ENCODE measurements at places on chromosomes 12 and 14.

DNA sequence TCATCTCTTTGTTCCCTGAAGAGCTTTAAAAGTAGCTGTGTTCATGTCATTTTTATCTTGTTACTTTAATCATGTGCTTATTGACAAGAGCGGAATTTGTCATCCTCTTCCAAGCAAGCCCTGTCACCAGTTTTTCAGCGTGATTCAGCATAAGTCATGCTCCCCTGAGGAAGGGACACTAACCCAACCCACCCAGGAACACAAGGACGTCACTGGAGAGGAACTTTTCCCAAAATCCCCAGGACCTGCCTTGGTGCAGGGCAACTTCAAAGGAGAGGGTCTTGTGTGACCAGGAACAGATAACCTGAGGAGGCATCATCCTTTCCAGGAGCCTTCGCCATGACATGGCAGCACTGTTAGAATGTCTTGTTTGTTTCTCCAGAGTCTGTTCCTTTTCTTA lies 107.1 kb upstream of the DIO3 start:
- no peak for DNase-seq

DNA sequence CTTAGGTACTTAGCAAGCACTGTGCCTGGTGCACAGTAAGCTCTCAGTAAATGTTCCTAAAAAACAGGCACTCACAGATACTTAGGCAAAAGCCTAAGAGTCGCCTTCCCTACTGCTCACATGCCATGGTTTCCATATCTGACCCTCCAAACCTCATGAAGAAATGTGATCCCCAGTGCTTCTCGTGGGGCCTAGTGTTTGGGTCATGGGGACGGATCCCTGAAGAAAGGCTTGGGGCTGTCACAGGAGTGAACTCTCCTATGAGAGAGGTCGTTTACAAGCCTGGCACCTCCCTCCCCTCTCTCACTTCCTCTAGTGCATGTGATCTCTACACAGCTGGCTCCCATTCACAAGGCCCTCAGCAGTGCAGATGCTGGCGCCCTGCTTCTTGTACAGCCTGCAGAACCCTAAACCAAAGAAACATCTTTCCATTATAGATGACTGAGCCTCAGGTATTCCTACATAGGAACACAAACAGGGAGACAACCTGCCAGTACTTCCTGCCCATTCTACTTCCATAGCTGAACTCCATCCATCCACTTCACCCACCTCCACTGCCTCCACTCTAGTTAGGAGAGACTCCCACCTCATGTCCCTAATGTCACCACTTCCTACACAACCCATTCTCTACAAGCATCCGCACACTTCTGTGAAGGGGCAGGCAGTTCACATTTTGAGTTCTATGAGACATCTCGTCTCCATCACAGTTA lies 2.9 kb downstream of the SLC15A4 start:
- no peak for DNase-seq

GRCh38 chr12:48894271-48894670 lies 28.6 kb upstream of the RND1 start:
- no peak for DNase-seq

DNA sequence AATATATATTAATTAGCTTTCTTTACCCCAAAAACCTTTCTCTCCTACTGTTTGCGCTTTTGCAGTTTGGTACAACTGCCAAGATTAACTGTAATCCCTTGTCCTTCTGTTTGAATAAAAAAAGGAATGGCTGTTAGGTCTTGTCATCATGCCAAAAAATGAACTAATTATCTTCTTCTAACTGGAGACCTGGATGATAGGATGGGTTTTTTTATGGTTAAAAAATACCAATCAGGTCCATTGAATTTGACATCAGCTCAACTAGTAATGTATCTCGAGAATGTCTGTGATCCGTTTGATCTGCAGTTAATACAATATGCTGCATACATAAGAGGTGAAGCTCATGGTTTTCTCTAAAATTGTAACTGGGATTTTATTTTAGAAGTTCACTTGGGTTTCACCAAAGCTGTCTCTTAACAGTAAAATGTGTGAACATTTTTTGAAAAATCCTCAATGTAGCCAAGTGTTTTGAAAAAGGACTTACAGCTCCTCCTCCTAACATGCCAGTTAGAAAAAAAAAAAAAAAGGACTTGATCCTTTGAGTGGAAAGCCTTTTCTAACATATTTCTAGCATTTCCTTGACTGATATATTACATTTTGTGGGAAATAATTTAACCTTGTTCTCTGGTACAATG lies 96.8 kb downstream of the SRGAP1 start:
- no peak for DNase-seq

DNA sequence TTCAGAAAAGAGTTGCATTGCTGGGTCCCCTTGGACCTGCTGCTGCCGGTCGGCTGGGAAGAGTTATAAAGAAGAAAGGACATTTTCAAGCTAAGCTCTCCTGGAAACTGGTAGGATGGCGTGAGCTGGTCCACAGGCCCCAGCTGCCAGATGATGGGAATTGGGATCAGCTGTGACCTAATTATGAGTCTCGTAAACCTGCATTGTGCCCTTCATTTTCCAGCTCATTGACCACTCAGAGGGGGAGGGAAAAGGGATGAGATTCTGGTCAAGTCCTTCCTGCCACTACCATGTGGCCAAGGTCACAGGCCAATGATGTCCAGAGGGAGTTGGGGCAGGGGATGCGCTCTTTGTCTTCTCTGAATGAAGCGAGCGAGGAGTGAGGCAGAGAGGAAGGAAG lies 320.9 kb downstream of the NRXN3 start:
- no peak for DNase-seq

DNA sequence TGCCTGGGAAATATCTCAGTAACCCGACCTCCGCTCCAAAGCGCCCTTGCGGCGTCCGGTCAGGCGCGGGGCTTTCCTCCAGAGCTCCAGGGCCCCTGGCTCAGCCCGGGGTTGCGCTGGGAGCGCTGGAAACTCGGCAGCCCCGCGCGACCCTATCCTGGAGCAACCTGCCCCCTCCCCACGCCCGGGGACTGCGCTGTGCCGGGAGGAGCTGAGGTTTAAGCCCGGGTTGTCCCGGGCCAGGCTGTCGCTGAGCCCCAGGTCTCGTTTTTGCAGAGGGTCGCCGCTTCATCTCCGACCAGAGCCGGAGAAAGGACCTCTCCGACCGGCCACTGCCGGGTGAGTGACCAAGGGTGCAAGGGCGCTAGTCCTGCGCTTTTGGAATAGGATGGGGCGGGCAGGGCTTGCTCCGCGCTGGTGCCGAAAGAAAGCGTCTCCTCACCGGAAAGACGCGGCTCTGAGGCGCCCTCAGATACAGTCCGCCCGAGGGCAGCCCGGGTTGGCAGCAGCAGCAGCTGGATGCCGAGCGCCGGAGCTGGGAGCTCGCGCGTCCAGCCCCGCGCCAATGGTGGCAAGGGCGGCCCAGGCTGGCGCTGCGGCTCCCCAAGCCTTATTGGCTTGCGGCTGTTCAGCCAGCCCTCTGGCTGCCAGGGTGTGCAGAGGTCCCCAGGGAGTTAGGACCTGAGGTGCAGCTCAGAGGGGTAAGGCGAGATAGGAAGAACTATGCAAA lies 1.5 kb downstream of the SPX start:
- DNase-seq: peak; percentile 41

- DNase-seq: no peak
Observed at GRCh38 chr12:121475279-121475678, 75.4 kb downstream of the RNF34 start.

DNA sequence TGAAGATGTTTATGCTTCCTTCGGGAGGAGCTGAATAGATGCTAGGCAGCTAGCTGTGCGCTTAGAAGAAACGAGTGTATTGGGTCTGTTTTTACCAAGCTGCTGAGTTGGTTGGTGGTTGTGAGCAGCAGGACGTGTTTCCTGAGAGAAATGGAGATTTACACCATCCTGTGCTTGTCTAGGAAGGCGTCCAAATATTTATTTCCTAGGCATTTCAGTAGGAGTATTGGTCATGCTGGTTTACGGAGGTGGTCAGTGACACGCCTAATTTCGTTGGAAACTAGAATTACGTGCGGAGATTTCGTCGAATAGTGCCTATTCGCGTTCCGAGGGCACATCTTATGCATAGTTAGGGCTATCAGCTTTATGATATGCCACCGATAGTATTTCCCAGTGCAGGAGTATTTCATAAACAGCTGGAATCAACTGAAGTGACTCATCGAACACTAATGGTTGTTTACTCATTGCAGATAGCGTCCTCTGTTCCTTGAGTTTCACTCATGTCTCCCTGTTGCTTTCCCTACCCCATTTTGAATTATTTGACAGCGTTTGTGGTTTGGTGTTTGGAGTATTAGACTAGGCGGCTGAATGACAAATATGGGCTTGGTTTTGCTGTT lies 780 bp downstream of the TBC1D15 start:
- DNase-seq: no peak

GRCh38 chr12:100733817-100734593 lies 60.6 kb upstream of the ANO4 start:
- DNase-seq: no peak

DNA sequence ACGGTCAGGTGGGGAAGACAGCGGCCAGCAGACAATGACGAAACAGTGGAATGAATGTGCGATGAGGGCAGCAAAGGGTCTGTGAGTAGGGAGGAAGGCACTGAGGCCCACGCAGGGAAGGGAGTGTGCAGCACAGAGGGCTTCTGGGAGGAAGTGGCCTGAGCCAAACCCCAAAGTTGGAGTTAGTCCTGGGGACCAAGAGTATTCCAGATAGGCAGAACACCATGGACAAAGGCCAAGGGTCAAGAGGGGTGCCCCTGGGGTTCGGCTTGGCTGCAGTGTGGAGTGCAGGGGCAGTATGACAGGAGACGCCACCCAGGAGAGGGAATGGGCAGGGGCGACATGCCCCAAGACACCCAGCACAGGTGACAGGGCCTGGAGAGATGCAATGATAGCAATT lies 58.8 kb downstream of the CHGA start:
- no peak for DNase-seq

DNA sequence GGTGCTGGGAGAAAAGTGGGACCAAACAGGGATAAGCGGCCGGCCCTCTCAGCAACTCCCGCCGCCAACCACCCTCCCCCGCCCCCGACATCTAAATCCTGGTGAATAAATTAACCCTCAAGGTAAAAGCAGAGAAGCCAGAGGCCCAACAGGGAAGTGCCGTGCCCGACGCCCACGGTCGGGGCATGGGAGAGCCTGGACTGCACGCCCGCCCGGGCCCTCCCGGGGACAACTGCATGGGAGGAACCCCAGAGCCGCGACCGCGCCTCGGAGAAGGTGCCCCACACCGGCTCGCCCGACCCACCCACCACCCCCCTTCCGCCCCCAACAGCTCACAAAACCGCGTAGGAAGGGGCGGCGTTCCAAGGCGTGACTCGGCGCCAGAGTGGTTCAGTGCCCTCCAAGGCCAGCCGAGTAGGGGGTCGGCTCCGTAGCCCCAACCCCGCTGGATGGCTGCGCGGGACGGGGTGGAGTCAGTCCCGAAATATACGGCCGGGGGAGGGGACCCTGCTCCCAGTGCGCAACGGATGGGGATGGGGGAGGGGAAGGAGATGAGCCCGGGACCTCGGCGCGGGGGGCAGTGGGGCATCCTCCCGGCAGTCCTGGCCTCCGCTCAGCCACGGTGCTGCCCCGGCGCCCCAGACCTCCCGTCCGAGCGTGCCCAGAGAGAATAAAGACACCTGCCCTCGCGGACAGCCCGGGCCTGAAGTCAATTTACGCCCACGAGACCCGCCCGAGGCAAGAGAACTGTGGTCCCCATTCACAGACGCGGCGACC lies 732 bp downstream of the SLC25A29 start:
- DNase-seq: peak; percentile 25

DNA sequence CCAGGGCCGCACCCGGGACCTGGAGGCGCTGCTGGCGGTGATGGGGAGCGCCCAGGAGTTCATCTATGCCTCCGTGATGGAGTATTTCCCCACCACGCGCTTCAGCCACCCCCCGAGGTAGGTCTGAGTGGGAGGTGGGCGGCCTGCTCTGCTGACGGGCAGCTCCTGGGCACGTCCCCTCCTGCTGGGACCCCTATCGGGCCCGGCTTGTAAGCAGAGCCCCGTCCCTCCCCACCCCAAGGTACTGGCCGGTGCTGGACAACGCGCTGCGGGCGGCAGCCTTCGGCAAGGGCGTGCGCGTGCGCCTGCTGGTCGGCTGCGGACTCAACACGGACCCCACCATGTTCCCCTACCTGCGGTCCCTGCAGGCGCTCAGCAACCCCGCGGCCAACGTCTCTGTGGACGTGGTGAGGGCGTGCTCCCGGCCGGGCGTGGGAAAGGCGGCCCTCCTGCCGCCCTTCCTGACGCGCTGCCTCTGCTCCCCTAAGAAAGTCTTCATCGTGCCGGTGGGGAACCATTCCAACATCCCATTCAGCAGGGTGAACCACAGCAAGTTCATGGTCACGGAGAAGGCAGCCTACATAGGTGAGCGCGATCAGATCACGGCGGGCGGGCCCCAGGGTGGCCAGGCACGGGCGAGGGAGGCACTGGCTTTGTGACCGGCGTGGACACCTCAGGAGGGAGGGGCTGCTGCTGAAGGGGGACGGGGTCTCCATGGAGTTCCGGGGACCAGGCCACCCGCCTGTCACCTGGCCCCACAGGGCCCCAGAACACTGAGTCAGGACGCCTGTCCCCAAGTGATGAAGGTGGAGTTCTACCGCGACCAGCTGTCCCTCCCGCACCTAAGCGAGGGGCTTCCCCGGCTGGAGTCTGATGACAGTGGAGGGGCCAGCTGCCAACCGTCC lies 7.3 kb downstream of the PLD4 start:
- no peak for DNase-seq

- no peak for DNase-seq
Observed at GRCh38 chr12:130563323-130563722, 152.8 kb downstream of the RIMBP2 start.

- no peak for DNase-seq
Observed at GRCh38 chr14:73663548-73664212, 18.9 kb downstream of the DNAL1 start.

DNA sequence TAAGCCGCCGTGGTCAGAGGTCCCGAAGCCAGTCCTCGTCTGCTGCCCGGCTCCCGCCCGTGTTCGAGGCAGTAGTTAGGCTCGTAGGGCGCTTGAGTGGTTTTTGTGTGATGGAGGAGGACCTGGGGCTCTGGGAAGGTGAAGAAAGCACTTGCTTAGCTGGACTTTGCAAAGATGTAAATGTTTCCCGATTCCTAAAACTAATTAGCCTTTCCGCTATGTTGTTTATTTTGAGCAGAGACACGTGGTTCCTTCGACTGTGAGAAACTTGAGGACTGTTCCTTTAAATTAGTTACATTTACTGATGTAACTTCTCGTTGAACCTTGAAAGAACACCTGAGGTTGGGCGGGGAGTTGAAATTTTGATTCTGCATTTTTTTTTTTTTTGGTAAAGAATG lies 33.9 kb downstream of the MIA2 start:
- no peak for DNase-seq
